ENCODE measurements at places on chromosomes 11 and 22.

- no peak for ATAC-seq
These were observed 209.2 kb upstream of the SORL1-AS1 start for GRCh38 chr11:121661880-121662486.

DNA sequence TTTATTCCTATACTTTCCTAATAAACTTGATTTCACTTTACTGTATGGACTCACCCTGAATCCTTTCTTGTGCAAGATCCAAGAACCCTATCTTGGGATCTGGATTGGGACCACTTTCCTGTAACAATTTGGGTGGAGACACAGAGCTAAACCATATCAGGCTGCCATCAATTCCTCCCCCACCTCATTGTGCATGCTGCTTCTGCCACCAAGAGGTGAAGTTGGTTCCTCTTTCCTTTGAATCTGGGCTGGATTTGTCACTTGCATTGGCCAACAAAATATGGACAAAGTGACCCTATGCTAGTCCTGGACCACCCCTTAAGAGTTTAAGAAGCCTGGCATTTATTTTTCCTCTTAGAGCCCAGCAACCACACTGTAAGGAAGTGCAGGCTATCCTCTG lies 39.4 kb upstream of the CEP295 start:
- no peak for ATAC-seq

DNA sequence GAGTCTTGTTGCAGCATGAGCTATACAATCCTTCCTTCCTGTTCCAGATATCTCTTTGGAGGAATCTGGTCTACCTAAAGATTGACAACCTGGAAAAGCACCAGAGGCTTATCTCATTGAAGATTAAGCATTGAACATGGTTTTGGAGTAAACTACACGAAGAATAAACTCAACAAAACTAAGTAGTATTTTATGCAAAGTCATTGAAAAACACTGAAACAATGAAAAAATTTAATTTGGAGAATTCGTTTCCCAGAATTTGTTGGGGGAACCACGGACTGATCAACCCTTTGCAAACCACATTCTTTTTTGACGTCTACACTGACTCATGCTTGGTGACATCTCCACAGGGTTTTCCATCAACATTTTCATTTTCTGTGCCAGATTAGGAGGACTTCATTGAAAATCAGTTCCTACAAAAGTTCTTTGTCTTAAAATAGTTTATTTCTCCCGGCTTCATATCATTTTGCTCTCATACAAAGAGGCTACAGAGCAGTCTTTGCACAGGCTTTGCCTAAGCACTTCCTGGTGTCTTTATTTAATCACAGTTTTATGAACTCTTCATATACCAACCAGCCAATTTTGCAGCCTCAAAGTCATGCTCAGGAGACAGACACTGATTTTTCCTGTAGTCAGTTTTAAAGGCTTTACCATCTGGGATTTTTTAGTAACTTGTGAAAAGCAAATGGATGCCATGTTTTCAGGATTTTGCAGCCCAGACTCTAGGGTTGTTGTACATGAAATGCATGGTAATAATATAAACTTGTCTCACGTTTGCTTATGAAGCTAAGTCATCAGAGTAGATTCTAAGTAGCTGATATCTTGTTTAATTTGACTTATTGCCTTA lies 186.3 kb downstream of the C11orf91 start:
- no peak for ATAC-seq

- ATAC-seq = no peak
These were observed 52.2 kb downstream of the FAT3 start for GRCh38 chr11:92276773-92277172.
